ENCODE measurements at places on chromosomes 4 and X.

DNA sequence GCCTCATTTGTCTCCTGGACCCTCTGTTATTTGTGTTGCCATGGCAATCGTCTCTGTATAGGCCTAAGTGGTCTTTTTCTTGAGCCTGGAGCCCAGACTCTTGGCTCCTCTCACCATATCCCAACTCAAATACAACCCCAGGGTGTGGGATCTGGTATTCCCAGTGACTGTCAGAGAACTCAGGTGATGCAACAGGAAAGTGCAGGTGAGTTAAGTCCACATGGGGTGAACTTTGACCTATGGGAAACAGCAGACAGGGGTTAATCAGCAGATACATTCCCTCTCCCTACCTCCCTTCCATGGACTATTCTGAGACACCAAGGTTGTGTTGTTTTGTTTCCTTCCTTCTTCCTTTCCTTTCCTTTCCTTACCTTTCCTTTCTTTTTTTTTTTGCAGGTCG is 130.9 kb upstream of the RPS6KA3 start:
- DNase-seq, result no peak

- no peak for DNase-seq
These were observed at the start of gene XAGE5 for GRCh38 chrX:52811065-52811625. TSS of gene XAGE5 (plus strand) at chrX:52811287. CDS start at chrX:52812567, 1,280 bp downstream.

DNA sequence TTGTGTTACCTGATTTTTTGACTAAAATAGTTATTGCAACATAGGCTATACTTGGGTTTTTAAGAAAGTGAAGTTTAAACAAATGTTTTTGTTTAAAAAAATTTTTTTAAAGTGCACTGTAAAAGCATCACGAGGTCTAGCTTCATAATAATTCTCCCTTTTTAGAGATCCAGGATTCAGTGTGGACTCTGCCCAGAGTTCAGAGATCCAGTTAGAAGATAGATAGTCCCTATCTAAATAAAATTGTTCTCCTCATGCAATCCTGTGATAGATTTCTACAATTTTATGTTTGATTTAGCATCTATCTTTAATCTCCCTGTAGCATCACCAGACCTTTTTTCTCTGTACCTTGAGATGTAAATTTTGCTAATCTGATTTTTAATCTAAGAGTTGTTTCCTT is 85.5 kb upstream of the HPGD start:
- DNase-seq, result no peak

- DNase-seq, result no peak
These were observed 24.2 kb upstream of the PGRMC2 start for GRCh38 chr4:128311659-128312403.

- no peak for DNase-seq
These were observed 121.5 kb upstream of the PPP2R3B start for GRCh38 chrX:508163-508562.

DNA sequence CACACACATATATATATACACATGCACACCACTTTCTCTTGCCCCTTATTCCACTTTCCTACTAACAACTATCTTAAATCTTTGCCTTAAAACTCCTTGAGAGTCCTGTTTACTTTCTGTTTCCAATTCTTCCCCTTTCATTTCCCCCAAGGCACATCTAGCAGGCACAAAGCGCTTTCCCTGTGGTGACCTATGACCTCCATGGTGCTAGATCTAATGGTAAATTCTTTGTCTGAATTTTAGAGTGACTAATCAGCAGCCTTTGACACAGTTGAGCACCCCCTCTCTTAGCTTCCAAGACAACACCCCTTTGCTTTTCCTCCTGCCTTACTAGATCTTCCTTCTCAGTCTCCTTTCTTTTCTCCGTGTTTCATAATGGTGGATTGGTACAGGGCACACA is 236.4 kb upstream of the TTC29 start:
- DNase-seq, result no peak

- no peak for DNase-seq
These were observed 15.5 kb downstream of the CLDN22 start for GRCh38 chr4:183304538-183304937.

Data from BE2C (cell line).